ENCODE measurements at places on chromosomes 2 and 18.

GRCh38 chr18:48800876-48801727 lies 149.7 kb downstream of the SMAD7 start:
- DNase-seq: no peak

- DNase-seq: no peak
Observed at GRCh38 chr18:72867746-72868584, at the start of gene NETO1. TSS of gene NETO1 (minus strand) at chr18:72867987. CDS start at chr18:72867291, 696 bp downstream.

DNA sequence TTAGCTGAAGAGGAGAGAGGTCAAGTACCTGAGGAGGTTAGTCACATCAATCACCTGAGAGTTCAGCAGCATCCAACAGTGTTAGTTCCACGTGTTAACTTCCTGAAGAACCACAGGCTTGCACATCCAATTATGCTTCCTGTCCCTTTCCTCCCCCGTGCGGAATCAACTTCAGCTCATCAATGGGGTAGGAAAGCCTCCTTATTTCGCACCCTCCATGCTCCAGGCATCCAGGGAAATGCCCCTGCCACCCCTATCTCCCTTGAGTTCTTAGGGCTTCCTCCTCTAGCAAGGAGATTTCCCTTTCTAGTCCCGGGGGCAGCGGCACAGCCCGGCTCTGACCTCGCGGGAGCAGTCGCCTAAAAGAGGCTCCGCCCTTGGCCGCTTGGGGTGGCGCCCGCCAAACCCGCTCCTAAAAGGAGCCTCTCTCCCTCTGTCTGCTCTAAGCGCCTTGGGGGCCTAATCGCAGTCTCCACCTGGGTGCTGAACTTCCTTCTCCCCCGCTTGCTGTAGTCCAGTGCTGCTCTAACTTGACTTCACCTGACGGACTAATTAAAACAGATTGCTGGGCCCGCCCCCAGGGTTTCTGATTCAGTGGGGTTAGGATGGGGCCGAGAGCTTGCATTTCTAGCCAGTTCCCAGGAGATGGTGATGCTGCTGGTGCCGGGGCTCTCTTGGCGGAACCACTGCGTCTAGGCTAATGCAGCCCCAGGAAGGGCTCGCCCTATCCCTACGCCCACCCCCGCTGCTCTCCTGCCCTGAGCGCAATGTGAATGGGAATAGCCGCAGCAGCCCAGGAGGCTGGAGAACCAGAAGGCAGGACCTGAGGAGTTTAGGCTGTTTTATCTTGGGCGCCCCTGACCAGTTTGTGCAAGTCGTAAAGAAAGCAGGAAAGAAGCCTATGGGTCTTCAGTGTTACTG lies 3.4 kb upstream of the TET3 start:
- no peak for DNase-seq

DNA sequence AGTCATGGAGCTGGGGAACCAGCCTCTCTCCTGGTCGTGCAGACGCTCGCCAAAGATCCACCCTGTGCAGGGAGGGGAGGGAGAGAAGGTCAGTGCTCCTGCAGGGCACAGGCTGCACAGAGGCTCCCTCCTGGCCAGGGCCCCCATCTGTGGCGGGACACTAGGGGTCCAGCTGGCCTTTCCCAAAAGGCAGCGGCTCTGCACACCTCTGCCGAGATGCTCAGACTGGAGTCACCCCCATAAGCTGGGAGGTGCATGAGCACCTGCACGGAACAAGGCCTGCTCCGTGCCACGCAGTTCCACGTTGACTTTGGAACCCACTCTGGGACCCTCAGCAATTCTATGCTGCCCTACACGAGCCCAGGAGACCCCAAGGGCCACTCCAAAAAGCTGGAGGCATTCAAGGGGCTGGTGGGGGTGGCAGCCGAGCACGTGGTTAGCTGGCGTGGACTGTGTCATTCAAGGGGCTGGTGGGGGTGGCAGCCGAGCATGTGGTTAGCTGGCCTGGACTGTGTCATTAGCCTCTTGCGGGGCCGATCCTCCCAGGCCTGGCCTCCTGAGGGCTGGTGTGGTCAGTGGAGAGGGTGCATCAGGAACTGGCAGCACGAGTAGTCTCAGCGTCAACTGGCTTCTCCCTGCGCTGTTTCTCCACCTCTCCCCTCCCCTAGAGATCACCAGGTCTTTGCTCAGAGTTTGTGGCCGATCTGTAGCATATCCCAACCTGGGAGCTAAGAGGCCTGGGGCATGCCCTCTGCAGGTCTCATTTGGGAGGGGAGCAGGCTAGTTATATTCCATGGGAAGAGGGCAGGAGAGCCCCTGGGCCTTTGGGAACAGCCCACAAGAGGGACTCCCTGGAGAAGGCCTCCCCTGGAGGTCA lies 9.8 kb downstream of the SNORC start:
- no peak for DNase-seq

DNA sequence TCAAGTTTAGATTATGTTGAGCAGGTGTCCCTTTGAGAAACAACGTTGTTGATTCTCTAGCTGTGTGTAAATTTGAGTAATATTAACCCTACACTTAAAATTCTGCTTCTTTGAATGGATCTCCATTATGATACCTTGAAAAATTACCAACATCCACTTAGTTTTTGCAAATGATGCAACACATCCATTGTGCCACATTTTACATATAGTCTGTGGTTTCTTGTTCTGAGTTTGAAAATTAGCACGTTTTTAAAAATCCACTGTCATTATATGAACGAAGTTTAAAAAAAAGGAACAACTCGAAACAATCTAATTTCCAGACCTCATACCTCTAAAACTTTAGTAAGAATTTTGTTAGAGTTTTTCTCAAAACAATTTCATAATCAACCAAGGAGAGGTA lies 37.7 kb downstream of the PIK3C3 start:
- no peak for DNase-seq

GRCh38 chr18:57301573-57302559 lies 50.5 kb upstream of the ST8SIA3 start:
- no peak for DNase-seq

GRCh38 chr18:44564922-44565321 lies 115.8 kb upstream of the SETBP1 start:
- DNase-seq: no peak

GRCh38 chr2:175864137-175864850 lies 137.8 kb downstream of the LNPK start:
- DNase-seq: no peak

DNA sequence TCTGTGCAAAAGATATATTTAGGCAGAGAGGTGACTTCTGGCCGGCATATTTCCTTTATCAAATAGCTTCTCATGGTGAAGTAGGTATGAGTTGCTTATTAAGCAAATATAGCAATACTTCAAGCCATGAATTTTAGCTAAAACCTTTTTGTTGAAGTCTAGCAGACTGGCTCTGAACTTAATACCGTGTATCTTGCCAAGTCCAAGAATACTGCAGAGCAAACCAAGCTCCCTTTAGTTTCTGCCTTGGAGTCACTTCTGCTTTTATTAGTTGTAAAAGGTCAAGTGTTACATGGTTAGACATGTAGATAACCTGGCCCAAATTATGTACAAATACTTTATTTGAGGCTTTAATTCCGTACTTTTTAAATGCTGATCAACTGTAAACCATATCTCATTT lies 627.6 kb upstream of the PKDCC start:
- no peak for DNase-seq

DNA sequence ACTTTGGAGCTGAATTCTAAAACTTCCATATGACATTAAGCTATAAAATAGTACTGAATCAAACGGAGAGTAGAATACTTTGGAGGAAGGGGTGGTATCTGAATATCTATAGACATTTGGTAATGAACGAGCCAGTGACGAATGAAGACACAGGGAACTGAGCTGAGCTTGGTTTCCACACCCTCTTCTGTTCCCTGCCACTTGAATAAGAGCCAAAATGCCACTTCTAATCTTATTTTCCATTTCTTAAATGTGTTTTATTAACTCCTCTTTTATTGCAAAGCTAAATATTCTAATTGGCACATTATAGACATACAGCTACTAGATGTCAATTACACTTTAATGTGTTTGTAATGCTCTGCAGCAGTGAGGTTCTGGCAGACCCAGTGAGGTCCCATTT lies 76.1 kb downstream of the AFF3 start:
- DNase-seq: no peak

DNA sequence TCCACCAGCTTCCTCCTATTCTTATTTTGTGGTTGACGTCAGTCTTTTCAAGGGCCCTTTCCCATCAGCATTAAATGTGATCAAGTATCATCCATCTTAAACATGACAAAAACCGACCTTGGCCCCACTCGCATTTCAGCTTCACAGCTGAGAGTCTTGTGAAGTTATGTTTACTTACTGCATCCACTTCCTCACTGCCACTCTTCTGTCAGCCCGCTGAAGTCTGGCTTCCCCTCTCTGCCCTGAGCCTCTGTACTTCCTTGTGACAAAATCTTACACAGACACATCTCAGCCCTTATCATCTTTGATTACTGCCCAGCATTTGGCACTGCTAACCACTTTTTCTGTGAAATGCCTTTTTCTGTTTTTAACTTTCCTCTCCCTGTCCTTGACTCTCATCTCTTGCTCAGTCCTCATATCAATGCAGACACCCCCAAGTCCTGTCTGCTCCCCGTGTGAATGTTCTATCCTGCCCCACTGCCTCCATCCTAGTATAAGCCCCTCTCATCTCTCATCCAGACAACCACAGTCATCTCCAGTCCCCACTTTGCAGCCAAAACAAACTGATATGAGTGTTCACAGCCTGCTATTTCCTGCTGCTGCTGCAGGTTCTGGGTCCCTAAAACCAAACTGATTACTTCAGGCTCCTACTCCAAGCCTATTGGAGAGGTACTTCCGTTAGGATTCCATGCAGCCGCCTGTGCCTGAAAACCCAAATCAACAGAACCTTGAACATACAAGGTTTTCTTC lies 31.4 kb downstream of the FOSL2 start:
- DNase-seq: no peak

GRCh38 chr2:220785178-220785577 lies 786.9 kb downstream of the EPHA4 start:
- DNase-seq: no peak

DNA sequence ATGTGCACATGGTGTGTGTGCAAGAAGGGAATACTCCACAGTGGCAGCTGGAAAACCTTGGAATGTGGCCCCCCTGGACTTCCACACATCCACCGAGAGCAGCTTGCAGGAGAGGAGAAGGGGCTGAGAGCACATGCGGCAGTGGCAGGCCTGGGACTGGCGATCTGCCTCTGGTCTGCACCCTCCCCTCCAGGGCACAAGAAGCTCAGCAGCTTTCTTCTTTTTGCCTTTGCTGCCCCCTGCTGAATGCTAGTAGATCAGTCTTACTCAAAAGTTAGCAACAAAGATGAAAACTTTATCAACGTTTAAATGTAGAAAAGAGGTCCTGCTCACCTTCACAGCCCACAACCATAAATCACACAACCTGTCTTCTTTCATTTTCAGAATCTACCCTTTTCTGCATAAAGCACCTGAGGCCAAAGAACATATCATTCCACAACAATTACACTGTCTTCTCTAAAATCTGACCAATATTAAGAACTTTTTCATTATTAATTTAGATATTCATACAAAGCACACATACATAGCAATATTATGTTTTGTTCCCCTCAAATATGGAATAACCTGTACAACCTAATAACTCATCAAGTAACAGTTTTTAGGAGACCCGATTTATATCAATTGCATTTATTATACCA lies 34.6 kb downstream of the TGFBRAP1 start:
- DNase-seq: peak; percentile 19
